ENCODE measurements at places on chromosomes 4 and X. TPM values are rescaled to one million over a fixed set of nuclear protein-coding genes. Genes with fewer than 3 reads are reported as not detected.

Gene PAGE2
- total RNA-seq, result not detected

Gene PRDM8
- 0.34 TPM for total RNA-seq

Gene AWAT2
- total RNA-seq, result not detected

Gene NR3C2
- 26.2 TPM for total RNA-seq

Gene GAGE12F
- not detected for total RNA-seq

Gene RAP1GDS1
- total RNA-seq, result 12.9 TPM

Gene ADAM29
- not detected for total RNA-seq

Gene WDR17
- total RNA-seq, result 0.90 TPM

Gene HMGN5
- total RNA-seq, result 1.8 TPM

Gene CT55
- not detected for total RNA-seq

All from heart right ventricle (tissue), 16 donors.